Fibroblast of lung (primary cell): ENCODE measurements at places on chromosomes 3 and 15. TPM values are rescaled to one million over a fixed set of nuclear protein-coding genes. Genes with fewer than 3 reads are reported as not detected.

Gene ETV5
- 15.4 and 24.9 TPM in 2 replicates for total RNA-seq

Gene CHRNA7
- total RNA-seq: 0.17 and 0.26 TPM in 2 replicates

Gene SLC22A14
- total RNA-seq: under 0.01 and 0.17 TPM in 2 replicates

Gene THSD4
- total RNA-seq: 58.0 and 95.5 TPM in 2 replicates

Gene CFAP100
- not detected in 2 replicates for total RNA-seq

Gene PPP1R14D
- not detected in 2 replicates for total RNA-seq

Gene OR5K2
- not detected in 2 replicates for total RNA-seq

Gene HIGD1A
- total RNA-seq: 98.6 and 121 TPM in 2 replicates

Gene PLSCR5
- total RNA-seq: not detected in 2 replicates

Gene TM4SF4
- 0.26 and 1.7 TPM in 2 replicates for total RNA-seq

Gene AHSG
- not detected in 2 replicates for total RNA-seq

Gene C3orf49
- not detected in 2 replicates for total RNA-seq

Gene CHDH
- total RNA-seq: 0.77 and 0.83 TPM in 2 replicates

Gene SEC22A
- 39.3 and 45.4 TPM in 2 replicates for total RNA-seq

Gene RPUSD3
- 16.2 and 22.1 TPM in 2 replicates for total RNA-seq

Gene OR5K3
- total RNA-seq: not detected in 2 replicates

Gene GCSAM
- not detected in 2 replicates for total RNA-seq

Gene DUOX1
- total RNA-seq: not detected in 2 replicates

Gene UCN2
- total RNA-seq: 0.26 and 0.66 TPM in 2 replicates

Gene SEMA3G
- total RNA-seq: under 0.01 and 0.17 TPM in 2 replicates

Gene SCAANT1
- total RNA-seq: 1.7 TPM in 1 of 2 replicates, not detected in the other

Gene FOXB1
- total RNA-seq: not detected in 2 replicates

Gene SCG5
- 39.8 and 46.2 TPM in 2 replicates for total RNA-seq
